ENCODE measurements at places on chromosomes 1 and 21.

DNA sequence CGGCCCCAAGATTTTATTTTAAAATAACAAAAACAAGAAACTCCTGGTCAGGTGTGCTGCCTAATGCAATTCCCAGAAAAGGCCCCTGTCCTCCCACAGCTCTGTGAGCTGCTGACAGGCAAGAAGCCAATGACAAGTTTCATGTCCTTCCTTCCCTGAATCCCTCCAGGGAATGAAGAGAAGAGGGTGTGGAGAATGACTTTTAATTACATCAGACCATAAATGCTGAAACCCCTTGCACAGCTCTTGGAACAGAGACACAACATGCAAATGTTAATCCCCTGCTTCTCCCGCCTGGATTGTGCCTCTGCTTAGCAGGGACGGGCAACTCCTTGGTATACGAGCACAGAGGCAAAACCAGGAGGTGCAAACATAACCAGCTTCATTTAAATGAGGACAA, 228.1 kb upstream of the CAMK1G start:
- no peak for DNase-seq

GRCh38 chr1:41495210-41495948, 10.9 kb upstream of the EDN2 start:
- DNase-seq = no peak

GRCh38 chr21:20302084-20302483, 696.1 kb upstream of the NCAM2 start:
- DNase-seq = no peak

DNA sequence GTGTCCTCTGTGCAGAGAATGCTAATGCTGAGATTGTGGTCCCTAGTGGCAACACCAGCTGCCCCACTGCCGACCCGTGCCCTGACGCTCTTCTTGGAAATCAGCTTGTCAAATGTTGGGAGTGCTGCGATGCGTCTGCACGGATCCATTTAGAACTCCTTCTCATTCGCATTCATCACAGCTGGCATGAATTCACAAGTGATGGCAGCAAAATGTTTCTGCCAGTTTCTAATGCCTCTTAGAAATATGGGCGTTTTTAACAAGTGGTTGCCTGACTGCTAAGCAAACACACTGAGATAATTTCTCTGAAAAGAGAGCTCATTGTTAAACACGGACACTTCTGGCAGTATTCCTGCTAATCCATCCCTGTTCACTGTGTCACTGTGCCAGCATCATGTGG, 131.9 kb upstream of the KCNJ6 start:
- no peak for DNase-seq

GRCh38 chr1:6241887-6242740, 1.9 kb upstream of the HES3 start:
- no peak for DNase-seq
